ENCODE measurements at places on chromosomes 2 and 18.

GRCh38 chr18:9117980-9118841, 15.7 kb downstream of the NDUFV2 start:
- DNase-seq, result no peak

GRCh38 chr2:151770995-151771394, 36.7 kb upstream of the NEB start:
- DNase-seq, result no peak

- no peak for DNase-seq
Observed at GRCh38 chr2:235618039-235618438, 124.2 kb downstream of the AGAP1 start.

DNA sequence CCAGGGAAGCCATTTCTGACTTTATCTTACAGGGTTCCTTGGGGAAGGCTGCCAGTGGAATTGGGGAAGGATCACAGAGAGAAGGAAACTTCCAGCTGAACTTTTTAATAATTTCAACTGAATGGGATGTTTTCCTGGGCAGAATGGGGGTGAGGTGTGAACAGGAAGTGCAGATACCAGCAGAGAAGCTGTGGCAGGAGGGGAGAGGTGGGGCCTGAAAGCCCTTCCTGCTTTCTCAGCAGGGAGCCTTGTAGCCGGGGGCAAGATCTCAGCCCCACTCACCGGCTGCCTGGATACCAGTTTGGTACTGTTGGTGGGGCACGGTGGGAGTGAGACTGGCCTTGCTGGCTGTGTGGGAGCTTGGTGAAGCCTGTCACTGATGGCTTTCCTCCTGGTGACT, 170.5 kb downstream of the ZBTB7C start:
- DNase-seq, result no peak

GRCh38 chr2:18749912-18750526, 160.7 kb upstream of the NT5C1B start:
- no peak for DNase-seq

DNA sequence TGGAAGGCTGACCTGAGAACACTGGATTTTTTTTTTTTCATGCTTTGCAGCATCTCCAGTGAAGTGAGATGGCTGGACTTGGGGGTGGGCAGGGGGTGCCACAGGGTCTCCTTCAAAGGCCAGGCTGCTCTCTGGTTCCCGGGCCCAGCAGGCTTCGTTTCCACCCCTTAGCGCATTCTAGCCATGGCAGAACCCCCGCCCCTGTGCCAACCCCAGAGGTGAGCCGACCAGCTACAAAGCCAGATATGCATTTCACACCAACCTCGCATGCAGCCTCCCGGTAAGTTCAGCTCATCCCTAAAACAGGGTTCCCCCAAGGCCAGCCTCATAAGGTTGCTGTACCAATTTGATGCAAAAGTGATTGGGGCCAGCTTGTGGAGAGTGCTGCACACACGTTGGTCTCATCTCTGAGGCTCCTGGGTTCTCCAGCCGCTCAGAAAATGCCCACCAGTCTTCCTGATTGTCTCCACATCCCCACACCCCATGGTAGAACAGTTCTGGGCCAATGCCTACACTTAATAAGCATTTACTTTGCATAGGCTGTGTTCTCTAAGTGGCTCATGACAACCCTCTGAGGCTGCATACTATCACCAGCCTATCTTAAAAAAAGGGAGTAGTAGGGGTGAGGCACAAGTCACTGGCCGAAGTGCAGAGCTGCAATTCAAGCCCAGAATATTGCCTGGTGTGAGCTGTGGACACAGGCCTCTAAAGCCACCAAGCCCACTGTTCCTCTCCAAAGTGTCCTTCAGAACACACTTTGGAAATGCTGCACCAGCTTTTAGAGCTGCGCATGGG, 23.3 kb downstream of the SMAD7 start:
- no peak for DNase-seq

- no peak for DNase-seq
Observed at GRCh38 chr2:181371782-181372645, 85.2 kb upstream of the ITGA4 start.

- DNase-seq, result no peak
Observed at GRCh38 chr2:217467331-217467730, 535.5 kb downstream of the TNS1 start.

Measured in stimulated activated CD8-positive, alpha-beta memory T cell treated with anti-CD3 and anti-CD28 coated beads, Interleukin-7, amount 100 ng/mL, for 1 hour (primary cell).